ENCODE measurements at places on chromosomes 7 and 10.

- DNase-seq: no peak
These were observed 80.7 kb upstream of the BTBD16 start for GRCh38 chr10:122190176-122190943.

DNA sequence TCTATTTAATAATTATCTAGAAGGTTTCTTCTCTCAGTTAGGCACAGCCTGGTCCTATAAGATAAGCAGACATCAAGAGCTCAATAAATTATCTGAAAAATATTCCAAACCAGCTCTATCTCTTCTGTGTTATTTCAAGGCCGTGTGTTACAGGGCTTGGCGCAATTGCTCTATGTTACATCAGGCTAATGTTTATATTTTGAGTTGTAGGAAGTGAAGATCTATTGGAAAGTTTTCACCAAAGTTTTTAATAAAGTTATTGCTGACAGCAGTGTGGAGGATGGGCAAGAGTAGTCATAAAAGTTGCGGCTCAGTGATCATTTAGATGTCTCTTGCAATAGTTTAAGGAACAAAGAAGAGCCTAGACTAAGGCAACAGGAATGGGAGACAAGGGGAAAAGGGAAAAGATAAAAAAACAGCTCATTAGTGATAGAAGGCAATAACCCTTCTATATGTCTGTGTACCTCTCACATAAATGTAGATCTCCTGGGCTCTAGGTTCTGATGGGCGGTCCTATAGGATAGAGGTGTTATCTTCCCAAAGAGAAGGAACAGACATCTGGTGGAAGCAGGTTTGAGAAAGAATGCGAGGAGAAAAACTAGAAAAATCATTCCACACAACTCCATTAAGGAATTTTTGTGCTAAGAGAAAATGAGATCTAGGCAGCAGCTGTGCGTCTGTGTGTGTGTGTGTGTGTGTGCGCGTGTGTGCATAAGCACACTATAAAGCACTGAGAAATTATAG, 5.9 kb upstream of the ANKRD7 start:
- DNase-seq: no peak

DNA sequence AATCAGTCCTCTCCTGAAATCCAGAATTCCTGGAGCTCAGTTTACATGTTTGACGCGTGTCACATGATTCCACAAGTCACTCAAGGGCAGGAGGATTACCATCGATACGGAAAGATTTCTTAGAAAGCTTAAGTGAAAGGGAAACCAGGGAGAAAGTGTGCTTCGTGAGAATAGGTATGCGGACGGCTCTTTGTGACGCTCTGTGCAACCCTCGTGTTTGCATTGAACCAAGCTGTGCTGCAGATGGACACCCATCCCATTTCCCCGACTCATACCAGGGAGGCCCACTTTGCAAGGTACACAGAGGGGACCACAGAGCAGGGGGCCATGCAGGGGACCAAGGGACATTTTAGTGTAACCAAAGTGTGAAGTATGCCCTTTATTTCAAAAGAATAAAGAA, 43.2 kb downstream of the IKZF1 start:
- no peak for DNase-seq

DNA sequence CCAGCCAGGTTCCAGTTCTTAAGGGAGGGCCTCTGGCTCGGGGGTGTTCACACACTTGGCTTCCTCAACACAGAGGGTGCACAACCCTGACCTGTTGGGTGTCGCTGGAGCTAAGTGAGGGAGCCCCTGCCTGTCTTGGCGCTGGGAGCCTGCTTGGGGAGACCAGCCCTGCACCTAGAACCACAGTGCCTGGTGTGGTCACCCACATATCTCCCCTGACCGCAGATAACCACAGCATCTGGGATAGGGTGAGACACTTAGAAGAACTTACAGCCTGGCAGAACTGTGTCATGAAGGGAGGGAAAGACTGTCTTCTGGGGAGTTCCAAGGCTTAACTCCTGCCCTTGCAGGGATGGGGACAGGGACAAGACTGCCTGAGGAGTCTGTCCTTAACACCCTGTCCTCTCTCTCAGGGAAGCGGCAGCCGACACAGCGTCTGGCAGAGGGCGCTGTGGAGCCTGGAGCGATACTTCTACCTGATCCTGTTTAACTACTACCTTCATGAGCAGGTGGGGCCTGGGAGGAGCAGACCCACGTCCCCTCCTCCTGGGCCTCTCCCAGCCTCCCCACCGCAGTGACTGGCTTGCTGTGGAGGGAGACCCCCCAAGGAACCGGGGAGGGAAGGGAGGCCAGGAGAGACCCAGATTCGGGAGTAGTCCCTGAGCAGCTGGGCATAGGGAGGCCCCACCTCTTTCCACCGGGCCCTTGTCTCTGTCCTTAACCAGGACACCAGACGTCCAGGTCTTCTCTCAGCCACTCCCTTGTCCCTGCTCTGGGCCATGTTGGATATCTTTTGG, 59.0 kb downstream of the PALD1 start:
- DNase-seq: no peak

GRCh38 chr10:63441404-63441803, 24.4 kb downstream of the JMJD1C start:
- DNase-seq: no peak

- no peak for DNase-seq
These were observed 587 bp upstream of the CELF2 start for GRCh38 chr10:11017000-11017569.

GRCh38 chr7:69885431-69885830, 287.2 kb downstream of the AUTS2 start:
- no peak for DNase-seq

DNA sequence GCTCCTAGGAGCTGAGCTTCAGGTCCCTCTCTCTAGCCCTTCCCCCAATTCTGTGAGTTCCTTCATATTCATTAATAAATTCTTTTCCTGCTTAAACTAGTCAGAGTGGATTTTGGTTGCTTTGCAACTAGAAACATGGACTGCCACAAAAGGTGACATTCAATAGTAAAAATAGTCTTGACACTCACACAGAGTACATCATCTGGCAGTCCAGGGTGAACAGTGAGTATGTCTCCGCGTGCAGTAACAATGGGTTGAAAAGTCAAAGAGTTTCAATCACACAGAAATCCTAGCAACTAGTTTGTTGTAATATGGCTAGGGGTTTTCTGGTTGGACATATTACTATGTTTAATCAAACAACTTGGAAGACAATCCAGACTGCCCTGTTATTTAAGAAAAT, 168.8 kb upstream of the TBX20 start:
- no peak for DNase-seq

- peak; percentile 67 for DNase-seq
These were observed 113.9 kb downstream of the ABLIM1 start for GRCh38 chr10:114544045-114544659.

DNA sequence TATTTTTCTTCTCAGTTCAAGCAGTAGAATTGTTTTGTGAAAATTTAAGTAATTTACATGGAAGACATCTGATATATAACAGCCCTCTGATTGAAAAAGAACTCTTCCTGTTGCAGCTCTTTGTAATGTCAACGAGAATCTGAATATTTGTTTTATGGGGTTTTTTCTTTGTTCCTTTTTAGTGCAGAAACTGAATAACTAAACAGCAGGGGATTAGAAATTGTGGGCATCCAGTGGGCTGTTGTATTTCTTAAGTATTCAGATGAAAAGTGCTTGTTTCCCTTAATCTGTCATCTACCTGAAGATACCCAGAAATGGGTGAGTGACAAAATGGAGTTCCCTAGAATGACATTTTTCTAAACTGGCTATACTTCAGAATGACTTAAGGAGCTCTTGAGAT, 7.4 kb downstream of the ARL4A start:
- DNase-seq: no peak

DNA sequence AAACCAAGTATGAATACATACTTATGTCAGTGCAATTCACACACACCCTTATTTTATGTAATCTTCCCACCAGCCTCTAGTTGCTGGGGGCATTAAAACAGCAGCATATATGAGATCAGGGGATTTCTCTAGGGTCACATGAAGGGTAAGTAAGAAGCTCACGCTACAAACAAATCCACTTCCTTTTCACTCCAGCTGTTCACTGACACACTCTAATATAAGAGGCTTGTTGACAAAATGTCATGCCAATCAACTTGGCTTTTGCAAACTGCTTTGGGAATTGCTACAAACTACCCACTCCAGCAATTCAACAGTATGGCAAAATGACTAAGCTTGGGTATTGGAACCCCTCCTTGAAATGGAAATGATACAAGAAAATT, 10.3 kb downstream of the FAM3C start:
- DNase-seq: peak; percentile 54

- DNase-seq: no peak
These were observed 179.7 kb downstream of the PRKCQ start for GRCh38 chr10:6400331-6400730.

GRCh38 chr10:5343561-5343960, 21.2 kb upstream of the UCN3 start:
- no peak for DNase-seq
